Activated CD4-positive, alpha-beta T cell treated with anti-CD3 and anti-CD28 coated beads for 1 hour (primary cell): ENCODE measurements at places on chromosomes 7 and 10.

DNA sequence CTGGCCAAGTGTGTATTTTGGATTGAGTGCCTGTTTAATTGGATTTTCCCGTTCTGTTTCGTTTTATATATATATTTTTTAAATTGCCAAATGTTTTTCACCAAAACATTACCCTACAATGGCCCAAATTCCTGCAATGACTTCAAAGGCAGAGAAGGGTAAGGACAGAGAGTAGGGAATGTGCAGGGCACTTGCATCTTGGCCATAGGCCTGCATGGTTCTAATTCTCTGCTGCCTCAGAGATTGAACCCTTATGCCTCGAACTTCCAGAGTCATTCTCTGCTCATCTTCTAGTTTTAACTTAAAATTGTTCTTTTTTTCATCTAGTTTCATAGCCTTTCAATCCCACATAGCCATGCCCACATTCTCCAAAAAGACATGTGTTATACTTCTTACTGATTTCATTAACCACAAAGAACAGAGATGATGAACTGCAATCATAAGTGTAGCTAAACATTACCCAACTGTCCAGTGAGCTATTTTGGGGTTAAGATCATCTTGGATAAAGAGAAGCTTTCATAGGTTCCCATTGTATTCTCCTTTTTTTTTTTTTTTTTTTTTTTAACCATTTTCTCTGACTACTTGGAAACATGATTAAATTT, 177.6 kb downstream of the PLXDC2 start:
- no peak for DNase-seq

GRCh38 chr7:128885370-128886187, 22.9 kb downstream of the ATP6V1F start:
- DNase-seq: no peak

GRCh38 chr10:55627501-55628051, 733.5 kb downstream of the ZWINT start:
- no peak for DNase-seq

GRCh38 chr10:29634764-29635625, at the start of gene SVIL:
TSS of gene SVIL (minus strand) at chr10:29634971. CDS start at chr10:29555058, 79,913 bp downstream.
- no peak for DNase-seq

DNA sequence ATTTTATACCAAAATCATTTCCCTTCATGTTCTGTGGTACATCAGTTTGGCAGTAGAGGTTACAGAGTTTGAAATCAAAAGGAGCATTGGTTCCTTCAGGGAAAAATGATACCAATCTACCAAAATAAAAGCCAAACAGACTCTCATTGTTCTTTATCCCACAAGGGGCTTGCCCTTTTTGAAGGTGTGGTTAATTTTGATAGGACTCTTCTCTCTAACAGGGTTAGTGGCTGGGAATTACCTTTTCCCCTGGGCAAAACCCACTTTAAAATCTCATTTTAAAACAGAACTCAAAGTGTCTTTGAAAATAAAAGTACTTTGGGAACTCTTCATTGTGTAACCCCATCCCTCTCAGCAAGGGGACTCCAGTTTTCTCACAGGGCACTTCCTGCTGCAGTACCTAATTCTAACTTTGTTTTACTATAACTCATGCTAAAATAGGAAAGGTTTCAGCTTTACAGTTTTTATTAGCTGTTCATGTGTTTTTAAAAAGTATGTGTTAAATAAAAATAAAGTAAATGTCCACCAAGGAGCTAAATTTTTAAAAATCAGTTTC, 30.6 kb downstream of the SMNDC1 start:
- DNase-seq: no peak

GRCh38 chr7:131546126-131546525, 10.3 kb downstream of the PODXL start:
- DNase-seq: no peak

DNA sequence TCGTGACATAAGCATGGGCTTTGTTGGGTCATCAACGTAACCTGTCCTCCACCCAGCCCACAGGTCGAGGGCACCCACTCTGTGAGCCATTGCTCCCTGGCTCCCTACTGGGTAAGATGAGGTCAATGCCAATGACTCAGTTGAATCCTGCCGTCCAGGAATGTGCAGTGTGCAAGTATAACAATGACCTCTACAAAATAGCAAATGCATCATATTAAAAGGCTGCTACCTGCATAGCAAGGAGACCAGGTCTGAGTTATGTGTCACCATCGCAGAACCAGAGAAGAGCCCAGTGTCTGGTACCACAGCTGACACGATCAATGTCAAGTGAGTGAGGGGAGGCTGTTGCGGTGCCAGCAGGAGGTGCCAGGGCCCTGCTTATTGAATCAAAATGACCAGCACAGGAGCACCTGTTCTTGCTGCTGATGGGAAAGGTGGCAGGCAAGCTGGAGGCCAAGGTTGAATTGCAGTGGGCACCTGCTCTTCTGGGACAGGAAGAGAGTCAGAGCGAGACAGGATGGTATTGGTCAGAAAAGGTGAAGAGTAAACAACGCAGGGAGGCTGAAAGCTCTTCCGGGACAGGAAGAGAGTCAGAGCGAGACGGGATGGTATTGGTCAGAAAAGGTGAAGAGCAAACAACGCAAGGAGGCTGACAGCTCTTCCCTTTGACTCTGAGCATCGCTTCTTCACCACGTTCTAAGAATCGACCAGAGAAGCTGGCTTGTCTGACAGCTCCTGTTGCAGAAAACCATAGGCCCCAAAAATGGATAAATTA, 108.7 kb upstream of the ADAM12 start:
- no peak for DNase-seq

- DNase-seq: no peak
These were observed 57.2 kb upstream of the COMTD1 start for GRCh38 chr10:75292794-75293445.

DNA sequence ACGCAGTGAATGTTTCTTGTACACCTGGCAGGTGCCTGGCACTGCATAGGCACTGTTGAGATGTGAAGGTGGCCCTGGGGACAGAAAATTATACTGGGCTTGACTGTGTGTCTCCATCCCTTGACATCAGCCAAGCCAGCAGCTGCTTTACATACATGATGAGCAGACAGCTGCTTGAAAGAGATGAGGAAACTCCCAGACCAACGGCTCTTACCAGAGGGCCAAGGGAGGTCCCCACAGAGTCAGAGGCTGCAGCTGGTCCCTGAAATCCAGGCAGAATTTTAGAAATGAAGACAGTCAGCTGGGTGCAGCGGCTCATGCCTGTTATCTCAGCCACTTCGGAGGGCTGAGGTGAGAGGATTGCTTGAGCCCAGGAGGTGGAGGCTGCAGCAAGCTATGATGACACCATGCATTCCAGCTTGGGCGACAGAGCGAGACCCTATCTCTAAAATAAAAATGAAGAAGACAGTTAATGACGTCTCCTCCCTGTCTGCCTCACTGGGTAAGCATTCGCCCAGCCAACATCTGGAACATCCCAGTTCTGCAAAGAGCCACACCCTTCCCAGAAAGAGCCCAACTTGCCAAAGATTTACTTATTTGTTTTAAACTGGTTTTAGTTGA, 17.6 kb downstream of the LIMK1 start:
- DNase-seq: no peak

DNA sequence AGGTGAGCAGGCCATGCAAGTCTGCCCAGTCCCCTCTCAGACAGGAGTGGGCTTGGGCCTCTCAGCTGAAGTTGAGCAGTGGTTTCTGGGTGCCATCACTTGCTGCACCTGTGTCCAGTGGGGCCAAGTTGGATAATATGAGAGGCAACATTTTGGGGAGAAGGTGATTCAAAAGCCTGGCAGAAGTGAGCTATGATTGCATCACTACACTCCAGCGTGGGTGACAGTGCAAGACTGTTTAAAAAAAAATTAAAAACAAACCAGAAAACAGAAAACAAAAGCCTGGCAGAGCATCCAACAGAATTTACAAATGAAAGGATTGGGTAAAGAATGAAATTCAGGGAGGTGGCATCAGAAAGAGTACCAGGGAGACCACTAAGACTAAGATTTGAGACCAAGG, 121.5 kb upstream of the LAMB4 start:
- no peak for DNase-seq

- peak; percentile 57 for DNase-seq
These were observed 22.8 kb downstream of the C10orf105 start for GRCh38 chr10:71696628-71697326.

DNA sequence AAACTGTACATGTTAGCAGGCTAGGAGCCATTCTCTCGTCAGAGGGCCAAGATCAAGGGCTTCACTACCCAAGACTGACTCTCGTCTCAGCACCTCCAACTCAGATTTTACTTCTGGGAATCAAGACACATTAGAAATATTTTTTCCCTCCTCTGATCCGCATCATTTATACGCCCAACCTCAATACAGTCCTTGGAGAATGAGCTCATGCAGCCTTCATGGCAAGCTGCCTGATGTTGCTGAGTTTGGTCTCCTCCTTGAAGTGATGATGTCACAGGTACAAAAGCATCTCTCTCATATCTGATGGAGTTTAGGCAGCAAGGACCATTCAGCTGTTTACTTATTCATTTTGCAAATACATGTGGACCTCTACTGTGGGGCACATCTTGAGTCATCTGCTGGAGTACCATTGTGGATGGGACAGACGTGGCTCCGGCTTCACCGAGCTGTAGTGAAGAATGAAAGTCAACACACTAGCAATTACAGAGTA, 114.0 kb downstream of the BMPER start:
- DNase-seq: no peak

DNA sequence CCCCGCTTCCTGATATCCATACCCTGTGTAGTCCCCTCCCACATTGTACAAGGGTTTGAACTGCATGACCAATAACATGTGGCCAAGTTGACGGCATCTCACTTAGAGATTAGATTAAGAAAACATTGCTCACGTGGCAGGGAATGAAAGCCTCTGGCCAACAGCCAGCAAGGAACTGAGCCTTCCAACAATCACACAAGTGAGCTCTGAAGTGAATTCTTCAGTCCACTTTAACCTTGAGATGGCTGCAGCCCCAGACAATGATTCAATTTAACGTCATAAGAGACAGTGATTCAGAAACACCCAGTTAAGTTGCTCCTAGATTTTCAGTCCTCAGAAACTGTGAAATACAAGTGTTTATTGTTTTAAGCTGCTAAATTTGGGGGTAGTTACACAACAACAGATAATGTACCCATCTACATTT, 165.9 kb upstream of the PLXNA4 start:
- no peak for DNase-seq

- no peak for DNase-seq
These were observed 96.1 kb downstream of the PIP4K2A start for GRCh38 chr10:22618078-22618785.

- no peak for DNase-seq
These were observed 11.0 kb downstream of the CYREN start for GRCh38 chr7:135159359-135160085.

- no peak for DNase-seq
These were observed 40.8 kb downstream of the RBM20 start for GRCh38 chr10:110684800-110685446.

- no peak for DNase-seq
These were observed 295.9 kb downstream of the TNS3 start for GRCh38 chr7:47285860-47286491.

DNA sequence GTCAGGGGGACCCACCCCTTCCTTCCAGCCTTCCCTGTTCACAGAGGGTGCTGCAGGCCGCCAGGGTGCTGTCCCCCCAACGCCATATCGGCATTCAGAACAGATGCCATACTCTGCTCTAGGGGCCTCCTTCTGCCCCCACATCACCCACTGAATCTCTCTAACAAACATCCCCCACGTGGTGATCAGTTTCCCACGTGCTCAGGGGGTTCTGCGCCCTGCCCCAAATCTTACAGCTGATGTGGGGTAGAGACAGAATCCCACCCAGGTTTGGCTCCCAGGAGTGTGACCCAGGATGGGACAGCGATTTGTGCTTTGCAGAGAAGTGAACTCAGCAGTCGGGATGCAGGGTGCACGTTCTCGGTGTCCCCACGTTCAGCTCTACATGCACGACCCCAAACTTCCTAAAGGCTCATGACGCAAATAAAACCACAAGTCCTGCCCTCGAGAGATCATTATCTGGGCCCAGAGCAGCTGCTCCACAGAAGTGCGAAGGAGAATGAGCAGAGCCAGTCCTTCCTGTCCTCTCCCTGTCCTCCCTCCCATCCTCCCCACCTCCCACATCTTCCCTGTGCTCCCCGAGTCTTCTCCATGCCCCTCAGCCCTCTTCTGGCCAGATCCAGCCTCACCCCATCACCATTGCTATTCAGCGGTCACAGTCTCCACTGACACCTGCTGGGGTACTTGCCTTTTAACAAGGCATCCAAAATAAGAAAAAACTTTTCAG, 423.4 kb downstream of the DNAJB6 start:
- DNase-seq: no peak

- no peak for DNase-seq
These were observed 40.8 kb upstream of the LOXL4 start for GRCh38 chr10:98308669-98309365.

DNA sequence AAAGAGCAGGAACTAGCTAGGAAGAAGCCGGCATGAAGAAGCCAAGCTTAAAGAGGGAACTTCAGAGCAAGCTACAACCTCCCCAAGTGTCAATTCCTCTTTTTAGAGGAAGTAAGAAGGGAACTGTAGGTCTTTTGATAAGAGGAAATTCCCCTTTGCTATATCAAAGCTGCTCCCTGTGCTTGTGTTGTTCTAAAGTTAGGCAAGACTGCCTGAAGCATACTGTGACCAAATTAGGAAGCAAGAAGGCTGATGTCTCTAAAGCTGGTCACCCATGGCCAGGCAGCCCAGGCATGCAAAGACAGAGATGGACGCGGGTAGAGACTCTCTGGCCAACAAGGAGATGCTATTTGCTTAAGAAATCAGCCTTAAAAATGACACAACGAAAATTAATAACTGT, 87.9 kb downstream of the RNF216 start:
- DNase-seq: no peak

GRCh38 chr10:5897053-5897340, 7.0 kb downstream of the FBH1 start:
- no peak for DNase-seq

DNA sequence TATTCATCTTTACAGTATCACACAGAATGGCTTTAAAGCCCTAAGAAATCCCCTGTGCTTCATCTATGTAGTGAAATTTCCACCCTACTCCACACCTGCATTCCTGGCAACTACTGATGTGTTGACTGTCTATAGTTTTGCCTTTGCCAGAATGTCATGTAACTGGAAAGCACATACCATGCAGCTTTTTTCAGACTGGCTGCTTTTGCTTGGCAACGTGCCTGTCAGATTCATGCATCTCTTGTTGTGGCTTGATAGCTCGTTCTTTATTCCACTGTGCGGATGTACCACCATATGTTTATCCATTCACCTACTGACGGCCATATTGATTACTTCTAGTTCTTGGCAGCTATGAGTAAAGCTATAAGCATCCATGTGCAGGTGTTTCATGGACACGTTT, 30.6 kb downstream of the RBM17 start:
- no peak for DNase-seq
